ENCODE measurements at places on chromosomes 11 and 22.

GRCh38 chr11:3861683-3862082 is 6.2 kb downstream of the STIM1 start:
- no peak for DNase-seq

DNA sequence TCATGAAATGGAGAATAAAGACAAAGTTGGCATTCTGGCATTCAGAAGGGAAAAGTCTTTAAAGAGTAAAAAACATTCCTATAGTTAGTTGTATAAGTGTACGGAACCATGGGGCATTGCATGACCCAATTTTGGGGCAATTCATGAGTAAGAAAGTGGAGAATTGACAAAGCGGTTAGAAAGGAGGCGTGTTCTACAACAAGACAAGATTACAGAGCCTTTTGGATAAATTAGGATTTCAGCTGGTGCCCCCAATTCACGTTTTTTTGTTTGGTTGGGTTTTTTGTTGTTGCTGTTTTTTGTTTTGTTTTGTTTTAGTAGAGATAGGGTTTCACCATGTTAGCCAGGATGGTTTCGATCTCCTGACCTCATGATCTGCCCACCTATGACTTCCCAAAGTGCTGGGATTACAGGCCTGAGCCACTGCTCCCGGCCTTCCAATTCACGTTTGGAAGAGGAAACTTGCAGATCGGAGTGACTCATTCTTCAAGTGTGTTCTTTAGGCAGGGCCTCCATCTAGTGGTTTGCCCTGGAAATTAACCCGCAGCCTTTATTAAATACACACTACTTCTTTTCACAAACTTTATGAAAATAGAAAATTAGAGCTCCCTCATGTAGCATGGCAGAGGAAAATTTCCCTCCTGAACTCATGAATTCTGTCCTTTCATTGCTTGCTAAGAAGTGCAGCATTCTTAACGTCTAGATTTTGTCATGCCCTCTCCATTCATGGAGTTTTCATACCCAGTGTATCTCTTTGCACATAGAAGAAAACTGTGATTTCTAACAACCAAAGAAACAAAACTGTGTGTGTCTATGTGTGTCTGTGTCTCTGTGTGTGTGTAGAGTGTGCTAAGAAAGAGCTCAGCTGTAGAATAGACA is 118.1 kb downstream of the BBOX1 start:
- DNase-seq: peak; percentile 59

- DNase-seq: no peak
Observed at GRCh38 chr22:44532552-44532951, 34.5 kb upstream of the RTL6 start.

GRCh38 chr11:69575296-69576068 is 65.5 kb upstream of the CCND1 start:
- no peak for DNase-seq

DNA sequence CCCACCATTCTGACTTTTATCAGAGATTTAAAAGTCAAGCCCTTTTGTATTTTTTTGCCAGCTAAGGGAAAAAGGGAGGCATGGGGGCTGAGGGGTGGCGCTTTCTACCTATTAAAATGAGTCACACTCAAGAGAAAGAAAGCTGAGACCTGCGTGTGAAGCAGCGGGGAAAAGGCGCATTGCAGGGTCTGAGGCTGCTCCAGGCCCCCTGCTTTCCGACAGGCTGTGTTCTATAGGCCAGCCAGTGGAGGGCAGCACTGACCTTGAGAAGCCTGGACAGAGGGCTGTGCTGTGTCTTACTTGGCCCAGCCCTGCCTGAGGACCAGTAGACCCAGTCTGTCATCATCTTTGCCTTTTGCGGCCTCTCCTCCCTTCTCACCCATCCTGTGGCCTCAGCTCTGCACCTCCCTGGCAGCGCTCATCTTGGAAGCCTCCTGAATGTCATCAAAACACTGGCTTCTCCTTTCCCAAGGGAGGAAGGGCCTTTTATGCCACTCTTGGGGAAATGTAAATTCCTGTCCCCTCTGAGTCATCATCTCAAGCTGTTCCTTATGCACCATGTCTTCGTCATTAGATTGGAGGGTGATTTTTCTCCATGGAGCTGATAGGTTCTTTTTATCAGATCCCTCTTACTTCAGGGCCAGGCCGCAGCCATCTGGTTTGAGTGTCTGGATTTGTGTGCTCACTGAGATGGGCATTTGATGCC is 12.6 kb upstream of the MAPK8IP1 start:
- no peak for DNase-seq

GRCh38 chr11:13117344-13117743 is 108.2 kb downstream of the RASSF10 start:
- DNase-seq: no peak

DNA sequence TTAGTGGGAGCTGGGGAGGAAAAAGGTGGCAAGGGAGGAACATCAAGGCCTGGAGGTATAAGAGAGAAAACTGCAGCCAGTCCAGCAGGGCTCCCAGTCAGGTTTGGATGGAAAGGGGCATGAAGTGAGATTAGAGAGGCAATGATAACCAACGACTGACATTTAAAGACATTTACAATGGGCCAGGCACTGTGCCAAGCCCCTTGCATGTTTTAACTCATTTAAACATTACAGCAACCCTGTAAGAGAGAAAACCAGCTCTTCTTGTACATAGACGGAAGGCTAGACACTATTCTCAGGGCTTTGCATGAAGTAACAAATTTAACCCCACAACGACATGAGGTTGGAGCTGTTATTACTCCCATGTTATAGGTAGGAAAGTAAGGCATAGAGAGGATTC is 32.1 kb upstream of the PAK1 start:
- no peak for DNase-seq

DNA sequence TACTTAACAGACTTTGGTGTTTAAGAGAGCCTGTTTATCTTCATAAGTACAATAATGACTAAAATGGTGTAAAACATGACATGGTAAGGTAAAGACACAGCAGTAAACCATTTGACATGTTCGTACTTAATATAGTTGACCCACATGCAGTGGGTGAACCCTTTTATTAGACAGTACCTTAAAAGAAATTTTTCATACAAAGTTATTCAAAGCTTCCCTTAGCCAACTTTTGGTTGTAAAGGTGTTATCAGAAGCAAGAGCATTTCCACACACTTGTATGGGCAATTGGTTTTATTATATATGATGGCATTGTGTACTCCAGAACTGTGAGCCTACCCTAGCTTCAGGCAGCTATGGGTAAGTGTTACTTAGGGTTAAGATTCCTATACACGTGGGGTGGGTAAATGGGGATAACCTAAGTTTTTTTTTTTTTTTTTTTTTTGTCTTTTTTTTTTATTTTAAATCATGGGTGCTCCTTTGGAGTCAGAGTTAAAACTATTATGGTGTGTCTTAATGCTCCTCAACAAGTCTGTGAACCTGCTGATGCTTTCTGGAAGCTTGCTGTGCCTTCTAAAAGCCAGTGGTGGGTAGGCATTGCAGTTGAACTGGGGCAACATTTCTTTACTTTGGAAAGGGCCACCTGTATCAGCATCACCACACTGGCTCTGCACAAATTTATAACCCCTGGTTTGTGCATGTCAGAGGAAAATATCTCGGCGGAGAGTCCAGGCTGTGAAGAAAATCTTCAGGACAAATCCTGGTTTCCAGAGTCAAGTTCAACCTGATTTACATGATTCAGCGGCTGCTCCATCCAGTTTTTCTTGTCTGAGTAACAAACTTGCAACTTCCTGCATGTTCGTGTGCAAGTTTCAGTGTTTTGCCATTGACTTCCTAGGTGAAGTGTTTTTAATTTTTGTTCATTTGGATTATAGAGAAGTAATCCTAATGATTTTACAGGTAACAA is 3.3 kb downstream of the PCF11 start:
- DNase-seq: no peak

- DNase-seq: no peak
Observed at GRCh38 chr11:108398439-108398838, 68.9 kb downstream of the C11orf65 start.

GRCh38 chr11:32829157-32829679 is 509 bp upstream of the PRRG4 start:
- no peak for DNase-seq

GRCh38 chr22:25626624-25626990 is 62.1 kb downstream of the GRK3 start:
- DNase-seq: no peak

GRCh38 chr22:46084376-46084775 is 66.0 kb upstream of the PPARA start:
- no peak for DNase-seq

DNA sequence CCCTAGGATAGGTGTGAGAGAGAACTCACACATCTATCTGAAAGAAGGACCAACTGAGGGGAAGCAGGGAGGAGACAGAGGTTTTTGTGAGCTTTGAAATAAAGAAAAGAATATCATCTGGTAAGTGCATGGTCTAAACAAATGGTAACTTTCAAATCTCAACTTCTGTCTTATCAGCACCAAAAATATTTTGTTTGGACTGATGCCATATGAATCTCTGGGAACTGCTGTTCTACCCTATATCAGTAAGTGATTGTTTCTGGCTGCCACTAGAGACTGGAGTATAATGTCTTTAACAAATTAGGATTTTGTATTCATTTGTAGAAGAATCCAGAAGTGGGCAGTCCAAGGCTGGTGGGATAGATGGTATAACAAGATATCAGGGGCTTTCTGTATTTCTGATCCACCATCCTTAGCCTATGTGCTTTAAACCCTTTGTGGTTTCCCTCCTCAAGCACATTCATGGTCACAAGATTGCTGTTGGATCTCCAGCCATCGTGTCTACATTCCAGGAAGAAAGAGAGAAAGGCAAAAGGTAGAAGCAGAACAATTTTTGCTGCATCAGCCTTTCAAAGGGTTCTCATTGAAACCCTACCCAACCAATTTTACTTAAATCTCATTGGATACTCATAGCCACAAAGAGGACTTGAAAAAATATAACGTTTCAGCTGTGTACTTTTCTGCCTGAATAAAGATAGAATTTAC is 4.7 kb downstream of the HEPHL1 start:
- DNase-seq: no peak

- no peak for DNase-seq
Observed at GRCh38 chr11:927871-928270, 2.2 kb downstream of the AP2A2 start.

GRCh38 chr11:63805844-63806415 is 7.3 kb upstream of the SPINDOC start:
- no peak for DNase-seq

All from Panc1 (cell line).